ENCODE measurements at places on chromosomes 7 and 10.

- DNase-seq, result no peak
Observed at GRCh38 chr10:52659085-52659484, 113.5 kb downstream of the MBL2 start.

DNA sequence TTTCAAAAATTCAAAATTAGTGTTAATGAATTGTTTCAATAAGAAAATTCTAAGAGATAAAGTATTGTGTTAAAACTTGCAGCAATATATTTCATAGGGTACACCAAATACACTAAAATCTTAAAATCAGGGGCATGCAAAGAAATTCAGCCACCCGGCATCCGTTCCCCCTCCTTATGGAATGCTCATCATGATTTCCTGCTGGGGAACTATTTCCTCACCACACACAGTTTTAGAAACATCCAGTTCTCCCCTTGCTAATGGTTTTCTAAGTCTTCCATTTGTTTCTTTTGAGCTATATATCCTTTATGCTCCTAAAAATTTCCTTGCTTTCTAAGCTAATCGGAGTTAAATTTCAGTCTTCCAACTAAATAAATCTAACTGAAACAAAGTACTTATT, 60.7 kb downstream of the CHCHD3 start:
- no peak for DNase-seq

DNA sequence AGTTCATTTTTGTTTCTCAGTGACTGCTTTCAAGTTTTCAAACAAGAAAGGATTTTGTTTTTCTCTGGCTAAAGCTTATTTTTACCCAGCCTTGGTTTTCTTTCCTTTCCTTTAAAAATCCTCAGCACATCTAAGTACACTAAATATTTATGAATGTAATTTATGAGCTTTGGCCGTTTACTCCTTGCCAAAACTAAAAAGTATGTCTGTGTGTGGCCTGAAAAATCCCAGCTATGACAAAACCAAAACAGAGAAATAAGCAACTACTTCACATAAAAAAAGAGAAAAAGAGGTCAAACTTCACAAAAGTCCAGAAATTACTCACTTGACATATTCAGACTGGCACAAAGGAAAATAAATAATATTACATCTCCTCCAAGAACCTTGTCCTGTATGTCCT, 365.1 kb upstream of the NFE2L3 start:
- DNase-seq, result no peak

- peak; percentile 71 for DNase-seq
Observed at GRCh38 chr10:74081192-74081803, 69.3 kb downstream of the AP3M1 start.

DNA sequence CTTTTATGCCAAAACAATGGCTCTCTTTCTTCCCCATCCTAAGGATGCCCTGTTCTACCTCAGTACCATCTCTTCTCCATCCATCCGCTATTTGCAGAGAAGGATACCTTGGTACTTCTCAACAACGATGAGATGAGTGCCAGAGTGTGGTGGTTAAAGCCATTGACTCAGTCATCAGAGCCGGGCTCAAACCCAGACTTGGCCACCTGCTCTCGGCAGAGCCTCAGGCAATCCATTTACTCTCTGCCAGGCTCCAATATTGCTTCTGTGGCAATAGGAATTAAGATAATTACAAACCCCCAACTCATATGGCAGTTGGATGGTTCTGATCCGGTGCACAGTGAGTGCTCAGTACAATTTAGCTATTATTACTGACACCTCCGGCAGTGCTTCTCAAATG, 121.3 kb downstream of the PRLHR start:
- DNase-seq, result no peak

DNA sequence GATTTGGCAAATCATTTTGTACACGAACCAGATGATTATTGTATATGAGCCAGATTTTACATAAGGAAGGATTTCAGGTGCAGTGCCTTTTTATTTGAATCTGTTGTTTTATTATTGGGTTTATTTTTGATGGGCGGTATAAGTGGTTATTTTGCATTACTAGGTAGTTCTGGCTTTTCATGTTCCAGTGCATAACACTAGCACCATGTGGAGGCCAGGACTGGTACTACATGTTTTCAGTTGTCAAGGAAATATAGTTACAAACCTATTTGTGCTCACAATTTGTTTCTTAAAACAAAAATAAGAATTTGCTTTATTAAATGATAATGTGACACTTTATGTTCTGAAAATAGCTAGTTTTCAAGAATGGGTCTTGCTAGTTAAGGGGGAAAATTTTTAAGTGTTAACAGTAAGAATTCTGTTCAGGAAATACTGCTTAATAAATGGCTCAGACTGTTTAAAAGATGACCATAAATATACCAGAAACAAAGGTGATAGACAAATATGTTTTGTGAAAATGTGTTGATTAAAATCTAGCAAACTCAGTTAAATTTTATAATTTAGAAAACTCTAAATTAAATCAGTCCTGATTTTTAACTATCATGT, 7.1 kb upstream of the SEMA3E start:
- DNase-seq, result no peak

- DNase-seq, result no peak
Observed at GRCh38 chr7:15751191-15751701, 64.8 kb upstream of the MEOX2 start.

GRCh38 chr10:5550621-5551530, 26.1 kb downstream of the CALML3 start:
- DNase-seq, result no peak

DNA sequence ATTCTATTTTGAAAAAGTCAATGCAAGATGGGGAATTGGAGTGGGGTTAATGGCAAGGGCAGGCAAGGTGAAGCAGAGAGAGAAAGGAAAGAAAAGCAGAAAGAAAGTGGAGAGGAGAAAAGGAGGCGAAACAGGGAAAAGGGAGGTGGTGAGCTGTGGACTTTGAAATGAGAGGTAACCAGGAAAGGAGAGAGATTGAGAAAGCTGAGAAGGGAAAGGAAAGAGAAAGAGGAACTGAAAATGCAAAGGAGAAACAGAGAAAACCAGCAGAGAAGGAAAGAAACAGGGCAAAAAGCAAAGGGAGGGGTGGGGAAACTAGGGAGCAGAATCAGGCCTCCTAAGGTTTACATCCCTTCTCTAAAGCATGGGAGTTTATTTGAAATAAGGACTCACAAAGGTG, 72.5 kb upstream of the TPK1 start:
- no peak for DNase-seq

DNA sequence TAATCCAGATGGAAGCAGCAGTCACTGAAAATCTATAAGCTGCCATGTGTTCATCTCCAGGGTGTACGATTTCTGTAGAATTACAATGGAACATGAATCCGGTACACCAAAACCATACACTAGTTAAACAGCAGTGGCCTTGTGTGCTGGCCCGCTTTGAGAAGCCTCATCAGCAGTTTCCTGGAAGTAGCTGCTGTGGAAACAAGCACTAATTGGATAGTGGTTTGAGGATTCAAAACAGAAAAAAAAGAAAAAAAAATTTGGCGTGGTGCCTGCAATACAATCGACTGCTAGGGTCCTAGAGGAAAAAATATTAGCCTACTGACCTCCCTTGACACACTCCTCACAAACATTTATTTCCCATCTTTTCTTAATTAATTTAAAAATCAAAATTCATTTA, 545.9 kb downstream of the SORCS1 start:
- no peak for DNase-seq

- no peak for DNase-seq
Observed at GRCh38 chr10:47176903-47177868, 122.8 kb upstream of the GDF10 start.

- no peak for DNase-seq
Observed at GRCh38 chr7:137001041-137001440, 132.6 kb downstream of the CHRM2 start.

- no peak for DNase-seq
Observed at GRCh38 chr7:121831351-121831750, 41.6 kb upstream of the PTPRZ1 start.

DNA sequence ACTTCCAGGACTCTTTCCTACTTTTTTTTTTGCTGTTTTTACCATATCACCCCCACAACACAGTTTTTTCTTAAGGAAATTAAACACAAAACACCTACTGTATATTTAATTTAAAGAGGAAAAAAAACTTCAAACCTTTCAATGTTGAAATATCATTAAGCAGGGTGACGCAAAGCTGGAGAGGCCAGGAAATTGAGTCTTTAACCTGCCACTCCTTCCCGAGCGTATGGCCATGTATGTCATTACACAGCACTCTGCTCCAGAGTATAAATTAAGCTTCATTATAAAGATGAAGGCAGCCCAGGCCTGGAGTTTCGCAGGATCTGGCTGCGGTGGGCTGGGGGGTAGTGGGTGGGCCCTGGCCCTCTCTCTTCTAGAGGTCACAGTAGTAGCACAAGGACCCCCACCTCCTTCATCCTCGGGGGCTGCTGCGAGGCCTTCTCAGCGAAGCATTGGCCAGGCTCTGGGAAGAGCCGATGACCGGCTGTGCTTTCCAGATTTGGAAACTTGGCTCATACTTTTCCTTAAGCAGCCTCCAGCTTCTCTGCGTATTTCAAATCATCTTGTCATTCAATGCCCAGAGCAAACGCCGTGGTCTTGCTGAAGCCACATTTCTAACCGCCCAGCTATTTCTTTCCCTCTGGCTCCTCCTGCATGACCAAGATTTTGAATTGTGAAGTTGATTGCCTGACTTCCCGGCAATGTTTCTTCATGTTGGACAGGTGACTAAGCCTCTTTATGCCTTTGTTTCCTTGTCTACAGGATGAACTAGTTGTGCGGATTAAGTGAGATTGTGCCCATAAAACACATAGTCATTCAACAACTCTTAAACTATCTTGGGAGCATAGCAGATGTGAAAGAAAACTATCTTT, 765.1 kb downstream of the SUGCT start:
- no peak for DNase-seq

GRCh38 chr10:59949608-59950007, 43.3 kb upstream of the CCDC6 start:
- DNase-seq, result no peak

DNA sequence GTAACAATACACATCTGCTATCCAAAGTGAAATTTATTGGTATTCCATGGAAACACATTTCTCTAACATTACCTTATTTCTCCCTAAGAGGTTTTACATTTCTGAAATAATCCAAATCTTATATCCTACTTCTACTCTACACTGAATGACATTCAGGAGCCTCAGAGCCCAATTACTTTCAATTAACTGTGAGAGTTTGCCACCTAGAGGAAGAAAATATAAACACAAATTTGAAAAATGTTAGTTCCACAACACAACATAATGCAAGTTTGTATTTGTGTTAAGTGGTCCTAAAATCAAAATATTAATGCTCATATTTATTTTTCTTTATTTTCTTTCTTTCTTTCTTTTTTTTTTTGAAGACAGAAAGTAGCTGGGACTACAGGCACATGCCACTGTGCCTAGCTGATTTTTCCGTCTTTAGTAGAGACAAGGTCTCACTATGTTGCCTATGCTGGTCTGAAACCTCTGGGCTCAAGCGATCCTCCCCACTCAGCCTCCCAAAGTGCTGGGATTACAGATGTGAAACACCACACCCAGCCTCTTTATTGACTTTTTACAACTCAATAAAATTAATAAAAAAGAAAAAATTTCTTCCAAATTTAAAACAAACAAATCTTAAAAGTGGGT, 46.0 kb downstream of the ATAD1 start:
- peak; percentile 60 for DNase-seq

GRCh38 chr10:71367271-71367670, 29.4 kb upstream of the CDH23 start:
- no peak for DNase-seq

DNA sequence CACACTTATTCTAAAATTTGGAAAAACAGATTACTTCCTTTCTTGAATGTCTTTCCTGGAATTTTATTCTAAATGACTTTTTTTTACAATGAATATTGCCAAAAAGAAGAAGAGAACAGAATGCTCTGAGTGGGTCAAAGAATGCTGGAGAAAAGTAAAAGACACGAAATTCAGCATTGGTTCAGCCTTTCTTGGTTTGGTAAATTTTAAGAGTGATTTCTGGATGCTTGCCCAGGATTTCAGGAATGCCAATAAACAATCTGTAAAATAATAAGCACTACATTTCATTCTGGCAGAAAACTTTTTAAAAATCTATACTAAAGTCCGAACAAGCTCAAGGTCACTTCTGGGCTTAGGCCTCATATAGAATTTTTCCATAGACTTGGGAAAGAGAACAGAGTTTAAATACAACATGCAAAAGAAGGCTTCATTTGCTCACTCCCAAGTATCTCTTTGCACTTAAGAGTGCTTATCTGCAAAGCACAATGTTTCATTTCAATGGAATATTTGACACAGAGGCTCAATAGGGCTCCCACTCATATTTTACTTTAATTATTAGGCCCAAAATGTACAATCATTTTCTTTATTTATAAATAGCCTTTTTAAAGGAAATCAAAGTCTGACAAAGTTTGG, 359.5 kb upstream of the ANKRD30A start:
- DNase-seq, result no peak

GRCh38 chr10:132560241-132560731, 22.7 kb downstream of the INPP5A start:
- DNase-seq, result peak; percentile 50

GRCh38 chr7:47651355-47652317, 69.7 kb upstream of the TNS3 start:
- DNase-seq, result no peak

DNA sequence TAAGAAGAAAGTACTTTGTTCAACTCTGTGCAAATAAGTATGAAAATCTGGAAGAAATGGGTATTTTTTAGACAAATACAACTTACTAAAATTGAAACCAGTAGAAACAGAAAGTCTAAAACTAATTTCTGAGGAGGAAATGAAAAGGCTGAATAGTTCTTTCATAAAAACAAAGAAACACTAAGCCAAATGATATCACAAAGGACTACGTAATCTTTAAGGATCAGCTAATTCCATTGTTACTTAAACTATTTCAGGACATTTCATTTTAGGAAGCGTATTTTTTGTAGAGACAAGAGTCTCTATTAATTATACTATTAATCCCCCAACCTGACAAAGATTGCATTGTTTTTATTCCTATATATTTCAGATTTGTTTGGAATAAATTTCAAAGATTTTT, 11.2 kb upstream of the CCSER2 start:
- no peak for DNase-seq

DNA sequence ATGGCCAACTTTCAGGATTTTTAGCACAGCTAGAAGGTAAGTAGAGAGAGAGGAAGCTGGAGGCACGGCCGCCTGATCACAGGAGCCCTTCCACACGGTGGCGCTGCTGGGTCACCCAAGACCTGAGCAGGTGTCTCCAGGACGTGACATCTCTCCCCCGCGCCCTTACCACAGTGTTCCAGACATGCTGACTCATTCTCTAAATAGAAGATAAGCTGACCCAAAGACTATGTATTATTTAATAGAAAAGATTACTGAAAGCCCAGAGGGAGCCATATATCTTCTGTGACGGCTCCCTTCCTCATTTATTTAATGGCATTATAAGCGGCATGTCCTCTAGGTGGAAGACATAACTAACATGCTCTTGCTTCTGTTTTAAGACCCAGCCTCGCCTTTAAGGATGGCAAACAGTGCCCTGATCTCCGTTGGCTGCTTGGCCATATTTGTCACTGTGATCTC, 26.0 kb upstream of the MALSU1 start:
- peak; percentile 88 for DNase-seq
